ENCODE measurements at places on chromosomes 13 and 19.

- no peak for DNase-seq
Measured at GRCh38 chr19:36073121-36073876, 18.6 kb downstream of the WDR62 start.

GRCh38 chr19:38425222-38425809 lies 703 bp downstream of the RASGRP4 start:
- DNase-seq: no peak

DNA sequence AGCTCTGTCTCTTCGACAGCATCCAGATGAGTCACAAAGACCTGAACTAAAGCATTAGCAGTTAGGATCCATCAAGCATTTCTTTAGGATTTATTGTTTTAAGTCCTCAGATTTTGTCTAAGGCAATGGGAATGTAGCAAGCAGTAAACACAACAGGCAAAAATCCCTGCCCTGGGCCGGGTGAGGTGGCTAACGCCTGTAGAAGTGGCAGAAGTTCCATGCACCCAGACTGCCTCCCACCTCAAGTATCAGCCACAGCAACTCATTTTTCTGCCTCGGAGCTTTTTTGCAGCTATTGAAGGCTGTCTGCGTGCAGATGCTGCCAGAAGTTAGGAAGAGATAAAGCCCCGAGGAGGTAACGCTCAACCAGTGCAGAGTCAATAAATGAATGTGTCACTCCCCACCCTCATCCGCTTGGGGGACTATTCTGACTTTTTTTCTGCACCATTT lies 47.1 kb upstream of the MRI1 start:
- DNase-seq: no peak

- DNase-seq: no peak
Measured at GRCh38 chr19:46481223-46481848, 10.0 kb upstream of the PNMA8A start.

- DNase-seq: no peak
Measured at GRCh38 chr19:44807652-44808462, 1.0 kb upstream of the BCAM start.

GRCh38 chr13:96804174-96804573 lies 190.1 kb downstream of the OXGR1 start:
- DNase-seq: no peak

GRCh38 chr19:35142606-35143230 lies 337 bp upstream of the FXYD7 start:
- DNase-seq: no peak

DNA sequence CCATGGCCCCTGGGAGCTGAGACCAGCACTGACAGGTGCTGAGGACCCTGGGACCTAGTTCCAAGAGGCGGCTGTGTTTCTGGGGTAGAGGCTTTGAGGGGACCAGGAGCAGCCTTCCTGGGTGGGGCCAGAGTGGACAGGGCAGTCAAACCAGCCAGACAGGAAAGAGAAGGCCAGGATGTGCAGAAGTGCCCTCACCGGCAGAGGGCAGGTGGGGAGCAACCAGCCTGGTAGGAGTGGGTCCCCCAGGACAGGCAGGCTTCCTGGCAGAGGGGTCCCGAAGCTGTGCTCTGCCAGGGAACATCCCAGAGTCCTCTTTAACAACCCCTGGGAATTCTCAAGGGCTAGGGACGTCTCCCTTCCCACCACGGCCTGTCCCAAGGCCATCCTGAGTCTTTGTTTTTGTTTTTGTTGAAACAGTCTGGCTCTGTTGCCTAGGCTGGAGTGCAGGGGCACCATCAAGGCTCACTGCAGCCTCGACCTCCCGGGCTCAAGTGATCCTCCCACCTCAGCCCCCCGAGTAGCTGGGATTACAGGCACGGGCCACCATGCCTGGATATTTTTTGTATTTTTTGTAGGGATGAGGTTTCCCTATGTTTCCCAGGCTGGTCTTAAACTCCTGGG lies 3.0 kb upstream of the HIPK4 start:
- no peak for DNase-seq

- no peak for DNase-seq
Measured at GRCh38 chr13:106105153-106105552, 430.3 kb downstream of the EFNB2 start.

GRCh38 chr19:20662421-20663105 lies 1.2 kb upstream of the ZNF626 start:
- no peak for DNase-seq

DNA sequence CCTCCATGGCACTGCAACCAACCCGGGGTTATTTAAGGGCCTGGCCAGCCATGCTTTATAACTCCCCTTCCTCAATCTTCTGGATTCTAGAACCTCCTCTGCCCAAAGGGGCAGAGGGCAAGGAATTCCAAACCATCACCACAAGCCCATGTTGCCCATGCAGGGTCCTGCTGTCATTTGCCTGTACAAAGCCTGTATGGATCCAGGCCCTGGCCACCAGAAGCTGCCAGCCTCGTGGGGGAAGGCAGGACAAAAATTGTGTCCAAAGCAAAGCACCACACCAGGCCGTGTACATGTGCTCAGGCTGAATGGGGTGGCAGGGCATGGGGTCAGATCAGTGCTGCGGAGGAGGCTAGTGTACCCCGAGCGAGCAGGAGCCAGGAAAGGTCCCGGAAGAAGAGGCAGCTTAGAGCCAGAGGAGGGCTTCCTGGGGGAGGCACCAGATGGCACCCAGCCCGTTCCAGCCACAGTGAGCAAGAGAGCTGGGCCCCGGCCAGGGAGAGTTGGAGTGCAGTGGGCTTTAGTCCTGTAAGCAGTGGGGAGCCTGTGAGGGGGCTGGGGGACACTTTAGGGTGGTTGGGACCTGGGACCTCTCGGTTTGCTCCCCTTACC lies 35.8 kb downstream of the CAPN12 start:
- no peak for DNase-seq

DNA sequence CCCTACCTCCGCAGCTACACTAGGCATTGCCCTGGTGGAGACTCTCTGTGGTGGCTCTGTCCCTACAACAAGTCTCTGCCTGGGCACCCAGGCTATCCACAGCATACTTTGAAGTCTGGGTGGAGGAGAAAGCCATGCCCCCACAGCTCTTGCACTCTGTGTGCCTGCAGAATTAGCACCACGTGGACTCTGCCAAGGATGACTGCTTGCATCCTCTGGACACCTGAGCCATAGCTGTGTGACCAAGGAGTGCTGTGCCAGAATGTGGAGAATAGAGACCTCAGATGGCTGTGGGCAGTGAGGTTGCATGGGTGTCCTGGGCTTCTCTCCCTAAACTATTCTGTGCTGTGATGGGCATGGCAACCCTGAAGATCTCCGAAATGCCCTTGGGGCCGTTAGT lies 21.2 kb upstream of the MCF2L start:
- no peak for DNase-seq

- no peak for DNase-seq
Measured at GRCh38 chr13:68007576-68007975, 777.4 kb upstream of the PCDH9 start.

DNA sequence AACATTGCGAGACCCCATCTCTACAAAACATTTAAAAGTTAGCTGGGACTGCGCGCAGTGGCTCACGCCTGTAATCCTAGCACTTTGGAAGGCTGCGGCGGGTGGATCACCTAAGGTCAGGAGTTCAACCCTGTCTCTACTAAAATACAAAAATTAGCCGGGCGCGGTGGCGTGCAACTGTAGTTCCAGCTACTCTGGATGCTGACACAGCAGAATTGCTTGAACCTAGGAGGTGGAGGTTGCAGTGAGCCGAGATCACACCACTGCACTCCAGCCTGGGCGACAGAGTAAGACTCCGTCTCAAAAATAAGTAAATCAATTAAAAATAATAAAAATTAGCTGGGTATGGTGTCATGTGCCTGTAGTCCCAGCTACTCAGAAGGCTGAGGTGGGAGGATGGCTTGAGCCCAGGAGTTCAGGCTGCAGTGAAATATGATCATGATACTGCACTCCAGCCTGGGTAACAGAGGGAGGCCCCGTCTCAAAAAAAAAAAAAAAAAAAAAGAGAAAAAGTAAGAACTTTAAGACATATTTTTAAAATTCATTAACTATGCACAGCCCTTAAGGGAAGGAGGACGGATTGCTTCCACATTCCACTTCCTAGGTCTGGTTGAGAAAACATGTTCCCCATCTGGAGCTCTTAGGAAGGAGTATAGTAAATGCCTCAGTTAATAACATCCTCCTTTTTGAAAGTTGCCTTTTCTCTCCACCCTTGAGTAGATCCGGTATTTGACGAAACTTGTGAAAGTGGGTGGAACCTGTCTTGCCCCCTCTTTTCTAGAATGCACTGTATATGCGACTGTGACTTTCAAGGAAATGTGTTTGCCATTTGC lies 26.1 kb downstream of the EXOC3L2 start:
- no peak for DNase-seq

- no peak for DNase-seq
Measured at GRCh38 chr13:75830842-75831241, 194.7 kb downstream of the LMO7 start.

- no peak for DNase-seq
Measured at GRCh38 chr13:39895254-39895653, 239.8 kb downstream of the COG6 start.

DNA sequence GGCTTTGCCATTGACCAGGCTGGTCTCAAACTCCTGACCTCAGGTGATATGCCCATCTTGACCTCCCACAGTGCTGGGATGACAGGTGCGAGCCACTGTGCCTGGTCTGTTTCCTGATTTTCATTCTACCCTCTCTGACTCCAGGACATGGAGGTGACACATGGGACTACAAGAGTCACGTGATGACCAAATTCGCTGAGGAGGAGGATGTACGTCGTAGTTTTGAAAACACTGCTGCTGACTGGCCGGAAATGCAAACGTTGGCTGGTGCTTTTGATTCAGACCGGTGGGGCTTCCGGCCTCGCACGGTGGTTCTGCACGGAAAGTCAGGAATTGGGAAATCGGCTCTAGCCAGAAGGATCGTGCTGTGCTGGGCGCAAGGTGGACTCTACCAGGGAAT lies 40.2 kb downstream of the NLRP5 start:
- DNase-seq: no peak

DNA sequence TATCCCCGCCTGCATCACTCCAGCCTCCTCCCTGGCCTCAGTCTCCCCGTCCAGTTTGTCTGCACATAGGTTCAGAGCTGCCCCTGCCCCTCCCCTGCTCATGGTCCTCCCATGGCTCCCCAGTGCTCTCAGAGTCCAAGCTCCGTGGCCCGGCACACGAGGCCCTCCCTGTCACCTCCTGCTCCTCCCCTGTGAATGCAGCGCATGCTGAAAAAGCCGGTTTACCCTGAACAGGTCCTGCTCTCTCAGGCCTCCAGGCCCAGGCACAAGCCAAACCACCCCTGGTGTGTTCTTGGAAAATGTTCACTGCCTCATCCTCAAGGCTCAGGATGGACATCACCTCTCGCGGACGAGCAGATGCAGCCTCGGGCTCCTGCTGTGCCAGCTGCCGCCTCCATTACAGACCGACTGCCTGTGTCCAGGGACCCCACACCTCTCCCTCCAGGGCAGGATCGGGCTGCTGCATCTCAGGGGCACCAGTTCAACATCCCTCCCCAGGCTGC lies 13.0 kb downstream of the EMP3 start:
- no peak for DNase-seq

Data from HS-5 (cell line).